ENCODE measurements at places on chromosomes 4 and X.

DNA sequence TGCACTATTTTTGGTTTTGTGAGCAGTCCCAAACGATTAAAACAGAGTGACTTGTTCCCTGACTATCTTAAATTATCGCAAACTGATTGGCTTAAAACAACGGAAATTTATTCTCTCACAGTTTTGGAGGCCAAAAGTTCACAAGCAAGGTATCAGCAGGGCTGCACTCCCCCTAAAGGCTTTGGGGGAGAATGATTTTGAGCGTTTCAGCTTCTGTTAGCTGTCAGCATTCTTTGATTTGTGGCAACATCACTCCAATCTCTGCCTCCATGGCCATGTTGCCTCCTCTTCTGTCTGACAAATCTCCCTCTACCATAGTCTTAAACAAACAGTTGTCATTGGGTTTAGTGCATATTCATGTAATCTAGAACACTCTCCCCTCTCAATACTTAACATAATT lies 459.6 kb upstream of the ATOH1 start:
- no peak for DNase-seq

DNA sequence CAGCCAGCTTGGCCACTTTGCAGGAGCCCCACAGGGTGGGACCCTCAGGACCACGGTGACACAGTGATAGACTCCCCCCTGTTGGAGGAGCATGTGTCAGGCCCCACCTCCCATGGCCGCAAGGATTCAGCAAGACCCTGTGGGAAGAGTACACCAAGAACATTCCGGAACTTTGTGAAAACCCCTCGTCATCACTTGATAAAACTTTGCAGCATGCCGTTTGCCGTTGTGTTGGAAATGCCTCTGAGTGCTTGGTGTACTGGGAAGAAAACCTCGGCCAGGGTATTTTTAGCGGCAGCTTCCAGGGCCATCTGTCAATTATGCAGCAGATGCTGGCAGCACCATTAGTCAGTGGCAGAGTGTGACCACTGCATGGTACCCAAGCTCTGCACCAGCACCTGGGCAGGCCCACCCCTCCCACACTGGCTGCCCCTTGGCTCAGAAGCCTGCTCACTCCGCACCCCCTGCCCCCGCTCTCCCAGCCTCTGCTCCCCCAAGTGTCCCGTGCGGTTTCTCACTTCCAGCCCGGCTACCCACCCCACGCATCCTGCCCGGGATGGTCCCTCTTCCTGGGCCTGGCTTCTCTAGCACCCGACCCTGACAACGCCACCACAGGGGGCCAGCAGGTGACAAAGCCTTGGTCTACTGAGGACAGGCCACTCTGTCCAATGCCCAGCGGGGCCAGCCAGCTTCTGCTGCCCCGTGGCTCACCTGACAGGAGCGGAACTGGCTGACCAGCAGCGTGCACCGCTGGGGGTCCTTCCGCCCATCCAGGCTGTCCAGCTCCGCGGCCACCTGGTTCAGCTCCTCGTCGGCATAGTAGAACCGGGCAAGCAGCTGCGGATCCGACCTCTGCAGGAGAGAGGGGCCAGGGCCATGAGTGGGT lies 65.0 kb downstream of the ZFYVE28 start:
- DNase-seq, result no peak

DNA sequence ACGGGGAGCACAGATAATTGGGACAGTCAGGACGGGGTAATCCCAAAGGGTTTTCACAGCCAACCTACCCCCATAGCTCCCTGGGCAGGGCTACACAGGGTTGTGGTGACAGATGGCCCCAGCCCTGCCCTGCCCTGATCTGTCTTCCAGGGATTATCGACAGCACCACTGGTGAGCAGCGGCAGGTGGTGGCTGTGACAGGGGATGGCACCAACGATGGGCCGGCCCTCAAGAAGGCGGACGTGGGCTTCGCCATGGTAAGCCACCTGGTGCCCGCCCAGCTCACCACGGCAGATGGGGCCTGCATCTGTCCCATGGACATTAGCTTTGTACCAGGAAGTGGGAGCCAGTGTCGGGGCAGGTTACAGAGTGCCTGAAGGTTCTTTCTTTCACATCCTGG lies 39.3 kb downstream of the ATP2B3 start:
- no peak for DNase-seq

DNA sequence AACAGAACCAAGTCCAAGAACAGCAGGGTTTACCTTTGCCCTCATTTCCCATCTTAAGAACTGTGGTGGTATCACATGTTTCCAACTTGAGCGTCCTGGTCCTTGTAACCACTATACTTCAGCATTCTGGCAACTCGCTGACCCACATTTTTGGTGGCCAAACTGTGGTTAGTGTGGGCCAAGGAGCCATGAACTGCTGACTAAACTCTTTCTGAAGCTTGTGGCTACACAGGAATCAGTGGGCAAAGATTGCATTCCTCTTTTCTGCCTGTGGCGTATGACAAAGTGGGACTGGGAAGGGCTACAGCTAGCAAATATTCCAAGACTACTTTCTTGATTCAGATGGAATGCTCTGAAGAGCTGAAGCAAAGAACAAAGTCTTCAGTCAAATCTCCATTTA lies 106.3 kb upstream of the MID1 start:
- no peak for DNase-seq

GRCh38 chrX:111386077-111386476 lies 25.9 kb downstream of the DCX start:
- DNase-seq, result no peak

DNA sequence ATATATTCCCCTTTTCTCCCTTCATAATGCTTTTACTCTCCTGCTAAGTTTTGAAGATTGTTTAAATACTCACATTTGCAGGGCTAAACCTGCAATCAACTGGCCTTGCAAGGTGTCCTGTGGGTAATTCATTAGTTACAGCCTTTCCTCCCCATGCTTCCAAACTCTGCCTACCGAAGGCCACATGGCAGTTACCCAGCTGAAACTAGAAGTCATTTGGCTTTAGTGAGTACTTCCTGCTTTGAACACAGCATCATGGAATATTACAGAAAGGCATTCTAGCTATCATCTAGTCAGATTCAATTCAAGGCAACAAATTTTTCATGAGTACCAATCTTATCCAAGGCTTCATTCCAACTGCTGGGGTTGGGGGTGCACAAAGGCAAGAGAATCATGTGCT lies 55.6 kb downstream of the SRPX start:
- no peak for DNase-seq

- DNase-seq, result no peak
These were observed 1735.1 kb downstream of the PCDH7 start for GRCh38 chr4:32455231-32455630.

GRCh38 chrX:124895947-124896346 lies 423.7 kb upstream of the TEX13C start:
- no peak for DNase-seq

DNA sequence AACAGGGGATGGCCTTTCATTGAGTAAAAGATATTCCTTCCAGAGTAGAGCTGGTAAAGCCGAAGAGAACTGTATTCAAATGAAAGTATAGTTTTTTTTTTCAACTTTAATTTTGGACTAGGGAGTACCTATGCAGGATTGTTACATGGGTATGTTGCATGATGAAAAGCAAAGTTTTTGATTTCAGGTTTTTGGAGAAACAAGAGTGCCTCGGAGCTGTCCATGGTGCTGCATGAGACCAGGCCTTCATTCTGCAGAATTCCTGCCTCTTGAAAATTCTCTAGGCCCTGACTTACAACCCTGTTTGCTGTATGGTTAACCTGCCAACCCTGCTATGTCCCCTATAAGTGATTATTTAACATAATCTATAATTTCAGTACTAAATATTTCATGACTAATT lies 1065.7 kb upstream of the FTHL17 start:
- no peak for DNase-seq

DNA sequence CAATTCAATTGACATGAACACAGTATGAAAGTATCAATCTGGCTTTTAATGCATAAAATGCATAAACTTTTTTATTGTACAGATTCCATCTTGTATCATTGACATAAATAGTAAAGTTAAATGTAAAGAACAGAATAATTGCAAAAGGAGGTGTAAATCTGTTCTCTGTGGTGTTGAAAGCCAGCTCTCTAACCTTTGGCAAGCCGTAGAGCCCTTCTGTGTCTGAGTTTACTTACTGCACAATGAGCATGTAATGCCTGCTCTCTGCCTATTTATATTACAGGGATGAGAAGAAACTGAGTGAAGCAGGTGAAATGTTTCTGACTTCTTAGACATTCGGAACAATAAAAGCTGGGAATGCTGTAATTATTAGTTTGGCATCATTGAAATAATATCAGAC lies 389.3 kb upstream of the EPHA5 start:
- no peak for DNase-seq

DNA sequence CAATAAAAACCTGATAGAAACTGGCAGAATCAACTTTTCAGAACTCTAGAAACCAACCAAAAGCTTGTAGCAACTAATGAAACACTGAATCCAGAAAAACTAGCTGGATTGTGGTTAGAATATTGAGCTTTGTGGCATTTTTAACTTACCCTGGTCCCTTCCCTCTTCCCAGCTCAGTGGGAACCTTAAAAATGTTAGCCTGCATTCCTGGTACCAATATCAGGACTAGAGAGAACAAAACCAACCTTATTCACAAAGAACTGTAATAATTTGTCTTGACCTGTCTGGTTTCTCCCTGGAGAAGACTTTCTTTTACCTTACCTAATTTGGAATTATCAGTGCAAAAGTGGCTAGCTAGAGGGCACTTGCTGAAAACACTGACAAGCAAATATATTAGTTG lies 21.2 kb downstream of the SH3D19 start:
- no peak for DNase-seq

DNA sequence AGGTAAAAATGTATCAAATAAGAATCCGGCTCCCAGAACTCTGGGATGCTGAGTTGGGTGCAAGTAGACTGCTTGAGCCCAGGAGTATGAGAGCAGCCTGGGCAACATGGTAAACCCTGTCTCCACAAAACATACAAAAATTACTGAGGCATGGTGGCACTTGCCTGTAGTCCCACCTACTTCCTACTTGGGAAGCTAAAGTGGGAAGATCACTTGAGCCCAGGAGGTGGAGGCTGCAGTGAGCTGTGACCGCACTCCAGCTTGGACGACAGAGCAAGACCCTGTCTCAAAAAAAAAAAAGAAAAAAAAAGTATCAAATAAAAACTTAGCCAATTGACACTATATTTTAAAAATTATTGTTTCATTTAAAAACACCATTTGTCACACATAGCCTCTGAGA lies 84.4 kb downstream of the FBXW7 start:
- DNase-seq, result no peak

- DNase-seq, result peak; percentile 29
These were observed 347.1 kb upstream of the GATB start for GRCh38 chr4:152107736-152108500.

DNA sequence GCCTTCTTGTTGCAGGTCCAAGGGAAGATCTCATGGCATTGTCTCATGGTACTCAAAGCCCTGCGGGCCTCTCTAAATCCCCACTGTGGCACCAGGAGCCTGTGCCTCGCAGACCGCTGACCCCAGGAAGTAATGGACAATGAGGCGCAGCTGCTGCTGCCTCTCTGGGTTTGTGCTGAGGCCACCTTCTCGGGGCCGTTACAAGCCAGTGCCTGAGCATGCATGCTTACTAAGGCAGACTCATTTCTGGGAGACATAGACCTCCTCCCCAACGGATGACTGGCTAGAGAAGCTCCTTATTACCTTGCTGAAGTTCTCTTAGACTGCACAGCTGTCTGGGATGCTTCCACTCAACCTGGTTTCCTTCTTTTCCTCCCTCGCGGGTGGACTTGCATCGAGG lies 1.3 kb downstream of the BDH2 start:
- DNase-seq, result no peak

- no peak for DNase-seq
These were observed 180.5 kb downstream of the PPP1R2C start for GRCh38 chrX:42597481-42597880.

DNA sequence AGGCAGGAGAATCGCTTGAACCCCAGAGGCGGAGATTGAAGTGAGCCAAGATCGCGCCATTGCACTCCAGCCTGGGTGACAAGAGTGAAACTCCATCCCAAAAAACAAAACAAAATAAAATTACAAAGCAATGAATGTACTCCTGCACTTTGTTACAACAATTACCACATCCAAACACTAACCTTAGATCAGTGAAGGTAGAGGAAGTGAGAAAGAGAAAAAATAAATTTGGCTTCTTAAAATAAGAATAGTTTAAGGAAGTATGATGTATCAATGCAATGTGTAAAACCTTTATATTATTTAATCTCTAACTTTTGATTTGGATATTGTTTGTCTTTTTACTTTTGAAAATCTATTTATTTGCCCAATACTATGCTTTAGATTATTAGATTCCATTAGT lies 21.7 kb upstream of the CSN1S1 start:
- no peak for DNase-seq

GRCh38 chr4:162909952-162910351 lies 256.7 kb downstream of the NAF1 start:
- no peak for DNase-seq

GRCh38 chr4:151745481-151746231 lies 15.2 kb downstream of the GATB start:
- DNase-seq, result no peak

DNA sequence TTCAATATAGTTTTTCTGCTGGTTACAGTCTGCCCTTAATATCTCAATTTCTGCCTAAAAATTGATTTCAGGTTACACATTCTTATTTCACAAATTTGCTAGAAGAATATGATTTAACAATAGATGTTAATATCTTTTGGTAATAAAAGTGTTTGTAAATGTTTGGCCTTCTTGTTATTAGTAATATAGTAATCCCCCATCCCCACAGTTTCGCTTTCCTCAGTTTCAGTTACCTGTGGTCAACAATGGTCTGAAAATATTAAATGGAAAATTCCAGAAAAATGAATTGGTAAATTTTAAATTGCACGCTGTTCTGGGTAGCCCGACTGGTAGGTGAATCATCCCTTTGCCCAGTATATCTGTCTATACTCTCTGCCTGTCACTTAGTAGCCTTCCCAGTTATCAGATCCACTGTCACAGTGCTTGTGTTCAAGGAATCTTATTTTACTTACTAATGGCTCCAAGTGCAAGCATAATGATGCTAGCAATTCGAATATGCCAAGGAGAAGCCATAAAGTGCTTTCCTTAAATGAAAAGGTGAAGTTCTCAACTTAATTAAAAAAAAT lies 3.5 kb upstream of the BMP2K start:
- DNase-seq, result no peak

DNA sequence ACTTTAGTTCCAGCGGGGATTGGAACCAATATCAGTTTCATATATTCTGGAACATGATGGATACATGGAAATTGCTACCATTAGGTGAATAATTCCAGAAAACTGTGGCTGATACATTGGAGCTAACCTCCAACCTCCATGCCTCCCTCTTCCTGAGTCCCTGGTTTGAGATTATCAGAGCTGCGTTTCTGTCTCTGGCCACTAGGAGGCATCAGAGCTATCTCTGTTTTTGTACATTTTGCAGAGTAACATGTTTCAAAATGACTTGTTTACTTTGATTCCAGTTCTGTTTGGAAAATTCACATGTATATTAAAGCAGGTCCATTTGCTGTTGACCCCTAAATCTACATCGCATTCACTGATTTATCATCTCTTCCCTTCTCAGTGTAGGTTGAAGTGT lies 2.4 kb upstream of the RAB40AL start:
- no peak for DNase-seq

- peak; percentile 72 for DNase-seq
These were observed 114.3 kb upstream of the TEX13C start for GRCh38 chrX:125205133-125205917.

- no peak for DNase-seq
These were observed 297.9 kb upstream of the LCORL start for GRCh38 chr4:18319431-18319830.

GRCh38 chr4:168257768-168258167 lies 60.8 kb downstream of the DDX60 start:
- DNase-seq, result no peak

GRCh38 chr4:159297091-159297490 lies 194.2 kb downstream of the RAPGEF2 start:
- no peak for DNase-seq
